NCI-H1048 (cell line): ENCODE measurements at places on chromosomes 5 and 9.

DNA sequence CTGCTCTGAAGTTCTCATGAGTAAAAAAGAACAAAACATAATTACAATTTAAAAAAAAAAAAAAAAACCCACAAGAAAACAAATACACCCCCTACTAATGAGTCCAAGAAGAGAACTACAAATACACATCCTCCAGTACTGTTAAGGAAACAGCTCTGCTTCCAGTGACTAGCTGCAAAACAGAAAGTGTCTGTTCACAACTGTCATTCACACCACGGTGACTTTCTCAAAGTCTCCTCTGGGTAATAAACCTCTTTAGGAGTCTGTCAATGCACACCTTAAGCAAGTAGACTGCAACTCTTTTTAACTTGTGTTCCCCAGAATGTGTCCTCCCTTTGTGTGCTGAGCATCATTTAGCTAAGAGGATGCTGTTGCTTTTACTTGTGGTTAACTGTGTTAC is 6.2 kb downstream of the REEP5 start:
- DNase-seq, result no peak

- DNase-seq, result no peak
Observed at GRCh38 chr9:92982130-92982529, 34.8 kb downstream of the FGD3 start.

GRCh38 chr5:1890296-1890695 is 7.6 kb upstream of the IRX4 start:
- DNase-seq, result no peak

DNA sequence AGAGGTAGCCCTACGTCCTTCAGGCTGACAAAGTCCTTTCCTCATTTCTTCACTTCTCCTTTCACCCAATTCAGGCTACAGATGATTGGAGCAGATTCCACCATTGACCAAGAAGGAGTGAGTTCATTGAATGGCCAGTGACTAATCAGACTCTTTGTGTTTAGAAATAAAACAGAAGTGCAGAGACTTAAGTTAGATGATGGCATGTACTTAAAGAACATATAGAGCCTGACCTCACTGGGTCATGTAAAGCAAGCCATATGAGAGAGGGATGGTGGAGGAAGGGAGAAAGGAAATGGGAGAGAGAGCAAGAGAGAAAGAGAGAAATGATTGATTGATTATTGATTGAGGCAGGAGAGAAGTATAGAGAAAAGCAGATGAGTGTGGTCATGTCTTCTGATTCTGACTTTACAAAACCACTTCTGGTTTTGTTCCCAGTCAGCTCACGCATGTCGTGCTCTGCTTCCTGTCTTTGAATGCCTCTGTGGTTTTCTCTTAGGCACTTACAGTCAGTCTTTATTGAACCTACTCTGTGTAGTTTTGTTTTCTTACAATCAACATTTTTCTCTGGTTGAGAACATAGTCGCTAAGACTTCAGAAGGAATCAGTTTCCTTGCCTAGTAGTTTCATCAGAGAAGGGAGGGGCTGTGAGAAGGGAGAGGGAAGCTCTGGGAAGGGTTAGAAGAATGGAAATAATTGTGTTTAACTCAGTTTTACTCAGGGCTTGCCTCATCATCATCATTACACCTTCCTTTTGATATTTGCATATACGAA is 149.2 kb upstream of the KLF9 start:
- no peak for DNase-seq

DNA sequence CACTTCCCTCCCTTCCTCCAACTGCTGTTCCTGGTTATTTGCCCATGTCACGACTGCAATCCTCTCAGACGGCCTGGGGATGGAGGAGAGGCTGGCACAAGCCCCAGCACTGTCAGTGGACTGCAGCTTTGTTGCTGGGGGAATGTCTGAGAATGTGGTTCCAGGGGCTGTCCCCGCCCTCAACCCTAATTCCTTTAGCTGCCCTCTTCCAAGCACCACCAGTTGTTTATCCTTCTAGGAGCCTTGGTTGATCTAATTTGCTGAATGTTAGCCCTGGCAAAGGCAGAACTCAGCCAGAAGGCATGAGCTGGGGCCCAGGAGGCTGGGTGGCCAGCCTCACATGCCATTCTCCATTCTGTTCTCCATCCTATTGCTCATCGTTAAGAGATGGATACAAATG is 51.6 kb downstream of the ADAM19 start:
- DNase-seq, result no peak

DNA sequence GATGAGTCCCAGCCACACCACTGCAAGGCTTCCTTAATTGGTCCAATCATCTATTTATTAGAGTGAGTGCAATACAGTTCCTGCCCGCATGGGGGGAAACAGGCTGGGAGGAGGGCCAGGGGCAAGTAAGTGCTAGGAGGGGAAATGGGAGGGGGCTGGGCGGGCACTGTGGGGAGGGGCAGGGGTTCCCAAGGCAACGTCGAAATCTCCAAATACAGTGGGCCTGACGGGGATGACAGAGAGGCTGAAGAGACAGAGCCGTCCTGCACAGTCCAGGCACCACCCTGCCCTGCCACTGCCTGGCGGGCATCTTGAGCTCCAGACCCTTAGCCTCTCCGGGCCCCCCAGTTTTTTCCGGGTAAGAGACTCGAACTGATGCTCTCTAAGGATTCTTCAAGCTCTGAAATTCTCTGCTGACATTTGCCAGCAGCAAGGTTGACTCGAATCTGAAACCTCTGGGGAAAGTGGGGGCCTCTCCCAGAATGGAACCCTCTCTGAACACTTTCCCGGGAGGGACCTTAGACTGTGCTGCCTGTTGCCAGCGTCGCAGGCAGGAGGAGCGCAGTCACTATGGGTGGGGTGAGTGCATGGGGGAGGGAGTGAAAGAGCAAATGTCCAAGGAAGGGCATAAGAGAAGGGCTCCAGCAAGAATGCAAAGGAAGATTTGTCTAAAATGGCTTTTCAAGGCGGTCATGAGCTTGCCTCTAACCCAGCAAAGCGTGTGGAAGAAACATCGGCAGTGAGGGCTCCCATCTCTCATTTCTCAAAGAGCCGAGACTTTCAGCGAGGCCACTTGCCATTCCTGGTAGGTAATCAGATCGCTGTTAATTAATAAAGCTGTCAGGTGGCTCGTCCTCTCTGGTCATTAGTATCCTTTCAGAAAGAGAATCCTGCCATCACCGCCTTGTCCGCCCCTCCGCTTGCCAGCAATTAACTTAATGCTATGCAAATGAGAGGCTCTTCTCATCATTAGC is 99.0 kb downstream of the GTF3C4 start:
- DNase-seq, result peak; percentile 13

- DNase-seq, result no peak
Observed at GRCh38 chr5:144832416-144832815, 661.7 kb downstream of the KCTD16 start.

DNA sequence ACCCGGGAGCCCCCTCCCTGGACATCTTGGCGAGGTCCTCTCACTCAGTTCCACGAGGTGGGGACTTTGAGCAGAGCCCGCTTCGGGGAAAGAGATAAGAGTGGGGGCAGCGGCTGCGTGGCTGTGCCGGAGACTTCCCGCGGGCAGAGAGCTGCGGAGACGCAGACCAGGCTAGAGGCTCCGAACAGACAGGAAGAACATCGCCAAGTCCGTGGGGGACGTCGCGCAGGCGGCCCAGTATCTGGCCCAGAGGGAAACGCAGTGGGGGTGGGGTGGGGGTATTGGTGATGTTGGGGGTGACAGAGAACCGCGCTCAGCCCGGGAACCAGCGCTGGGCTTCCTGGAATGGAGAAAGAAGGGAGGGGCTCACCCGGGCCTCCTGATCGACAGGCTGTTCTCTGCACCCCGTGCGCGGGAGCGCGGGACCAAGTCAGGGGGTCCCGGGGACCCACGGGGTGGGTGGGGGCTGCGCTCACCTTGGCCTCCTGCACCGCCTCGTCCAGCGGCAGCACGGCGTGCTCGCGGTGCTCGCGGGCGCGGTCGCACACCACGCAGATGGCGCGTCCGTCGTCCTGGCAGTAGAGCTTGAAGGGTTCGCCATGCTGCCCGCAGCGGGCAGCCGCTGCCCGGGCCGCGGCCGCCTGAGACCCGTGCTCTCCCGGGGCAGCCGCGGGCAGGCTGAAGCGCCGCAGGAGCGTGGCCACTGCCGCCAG is 727 bp downstream of the TRIM7 start:
- DNase-seq, result no peak

GRCh38 chr5:111347021-111347420 is 122.8 kb downstream of the CAMK4 start:
- DNase-seq, result no peak

DNA sequence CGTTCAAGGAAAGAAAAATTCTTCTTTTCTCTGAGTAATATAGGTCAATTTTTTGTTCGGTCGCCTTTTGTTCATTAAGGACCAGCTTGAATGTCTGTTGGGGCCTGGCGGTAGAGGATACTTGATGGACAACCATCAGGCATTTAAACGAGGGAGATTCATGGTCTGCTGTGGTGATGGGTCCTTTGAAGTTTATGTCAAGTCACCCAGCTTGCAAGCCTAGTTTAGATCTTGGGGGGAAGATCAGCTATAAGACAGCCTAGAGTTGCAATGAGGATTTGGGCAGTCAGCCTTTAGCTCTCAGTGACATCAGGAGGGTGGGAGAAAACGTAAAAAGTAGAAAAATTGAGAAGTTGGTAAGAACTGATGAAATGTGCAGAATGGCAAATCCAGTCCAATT is 80.2 kb upstream of the SPRY4 start:
- DNase-seq, result no peak

DNA sequence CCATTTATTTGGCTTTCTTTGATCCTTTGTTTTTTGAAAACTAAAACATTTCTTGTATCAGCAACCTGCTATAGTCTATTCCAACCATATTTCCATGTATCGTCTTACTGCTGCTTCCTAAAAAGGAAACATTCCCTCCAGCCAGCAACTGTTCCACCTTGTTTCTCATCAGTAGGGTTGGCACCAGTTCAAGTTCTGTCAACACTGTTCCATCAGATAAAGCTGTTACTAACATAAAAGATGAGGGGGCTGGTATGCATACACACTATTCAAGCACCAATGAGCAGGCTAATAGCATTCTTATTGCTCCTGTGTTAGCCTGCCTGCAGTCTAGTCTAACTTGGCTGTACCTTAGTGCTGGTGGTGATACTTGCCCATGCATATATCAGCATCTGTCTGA is 178.3 kb downstream of the CWC27 start:
- no peak for DNase-seq

DNA sequence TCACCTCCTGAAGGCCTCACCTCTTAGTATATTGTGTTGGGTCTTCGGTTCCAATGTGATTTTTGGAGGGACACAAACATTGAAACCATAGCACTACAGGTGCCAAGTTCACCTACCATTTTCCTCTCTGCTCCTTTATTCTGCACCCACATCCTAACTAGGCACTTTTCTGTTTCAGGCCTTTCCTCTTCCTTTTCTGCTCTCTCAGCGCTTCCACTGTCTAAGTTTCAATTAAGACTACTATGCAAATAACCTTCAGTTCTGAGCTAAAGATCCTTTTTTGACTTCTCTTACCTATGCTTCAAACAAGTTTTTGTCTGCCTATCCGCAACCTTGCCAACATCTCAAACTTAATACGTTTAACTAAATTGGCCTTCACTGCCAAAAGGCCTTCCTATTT is 25.4 kb upstream of the ZFYVE16 start:
- DNase-seq, result no peak

GRCh38 chr9:128117613-128118471 is 9.7 kb downstream of the PTGES2 start:
- DNase-seq, result peak; percentile 76

GRCh38 chr9:31700252-31701045 is 684.0 kb upstream of the ACO1 start:
- DNase-seq, result no peak

- no peak for DNase-seq
Observed at GRCh38 chr9:19460243-19460642, 51.4 kb downstream of the ACER2 start.

GRCh38 chr5:149633476-149634350 is 52.4 kb downstream of the ARHGEF37 start:
- no peak for DNase-seq

GRCh38 chr9:110911659-110912418 is 126.4 kb downstream of the LPAR1 start:
- DNase-seq, result no peak

- peak; percentile 79 for DNase-seq
Observed at GRCh38 chr5:36744773-36745589, 131.6 kb upstream of the NIPBL start.

- DNase-seq, result no peak
Observed at GRCh38 chr9:36063804-36064447, 27.2 kb downstream of the RECK start.
